ENCODE measurements at places on chromosomes 11 and 22.

GRCh38 chr22:45978275-45978713, 1.3 kb upstream of the WNT7B start:
- DNase-seq: no peak

DNA sequence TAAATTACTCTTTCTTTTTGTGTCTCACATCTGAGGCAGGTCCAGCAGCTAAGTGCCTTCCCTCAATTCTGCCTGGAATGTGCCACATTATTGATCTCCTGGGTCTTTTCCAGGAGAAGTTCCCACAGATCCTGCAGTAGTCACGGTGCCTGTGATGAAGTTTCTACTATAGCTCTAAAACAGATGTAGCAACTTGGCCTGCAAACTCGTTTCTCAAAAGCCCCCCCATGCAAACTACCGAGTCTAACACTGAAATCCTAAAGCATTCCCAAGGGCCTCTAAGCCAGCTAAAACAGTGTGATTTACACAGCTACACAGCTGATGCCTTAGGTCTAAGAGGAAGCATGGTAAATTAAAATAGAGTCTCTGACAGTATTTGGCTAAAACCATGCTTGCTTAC, 54.3 kb downstream of the DDI1 start:
- DNase-seq: no peak

GRCh38 chr11:35318977-35319925, 100.1 kb downstream of the SLC1A2 start:
- no peak for DNase-seq

- DNase-seq: no peak
Measured at GRCh38 chr11:120940160-120940848, 83.6 kb upstream of the TBCEL start.

DNA sequence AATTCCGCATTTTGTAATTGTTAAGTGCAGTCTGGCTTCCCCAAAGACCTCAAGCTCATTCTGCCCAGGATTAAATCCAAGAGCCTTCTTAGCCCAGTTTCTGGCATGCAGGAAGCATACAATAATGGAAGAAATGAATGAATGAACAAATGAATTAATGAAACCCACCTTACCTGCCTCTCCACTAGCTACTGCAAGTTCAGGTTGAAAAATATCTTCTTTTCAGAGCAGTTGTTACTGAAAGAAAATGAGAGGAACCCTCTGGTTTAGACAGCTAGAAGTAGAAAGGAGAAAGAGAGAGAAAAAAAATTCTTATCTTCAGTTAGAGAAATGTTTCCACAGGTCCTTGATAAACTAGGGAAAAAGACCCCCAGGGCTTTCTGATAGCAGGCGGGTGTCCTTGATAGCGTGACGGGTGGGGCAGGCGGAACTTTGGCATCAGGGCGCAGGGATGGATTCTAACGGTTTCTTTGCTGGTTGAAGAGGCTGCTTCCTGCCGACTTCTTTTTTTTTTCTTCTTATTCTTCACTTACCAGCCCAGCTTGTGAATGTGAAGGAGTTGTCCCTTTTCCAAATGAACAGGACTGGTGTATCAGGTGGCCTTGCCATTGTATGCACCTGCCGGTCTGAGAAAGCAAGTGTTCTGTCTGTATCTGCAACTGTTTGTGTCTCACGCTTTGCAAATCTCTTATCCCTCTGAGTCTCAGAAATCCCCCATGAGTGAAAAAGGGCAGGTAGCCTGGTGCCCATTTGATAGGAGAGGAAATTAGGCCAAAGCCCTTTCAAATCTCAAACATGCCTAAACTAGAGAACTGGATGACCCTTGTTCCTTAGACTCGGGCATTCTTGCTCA, 10.0 kb downstream of the LMO2 start:
- no peak for DNase-seq

- DNase-seq: no peak
Measured at GRCh38 chr11:29231991-29232390, 784.8 kb downstream of the KCNA4 start.

DNA sequence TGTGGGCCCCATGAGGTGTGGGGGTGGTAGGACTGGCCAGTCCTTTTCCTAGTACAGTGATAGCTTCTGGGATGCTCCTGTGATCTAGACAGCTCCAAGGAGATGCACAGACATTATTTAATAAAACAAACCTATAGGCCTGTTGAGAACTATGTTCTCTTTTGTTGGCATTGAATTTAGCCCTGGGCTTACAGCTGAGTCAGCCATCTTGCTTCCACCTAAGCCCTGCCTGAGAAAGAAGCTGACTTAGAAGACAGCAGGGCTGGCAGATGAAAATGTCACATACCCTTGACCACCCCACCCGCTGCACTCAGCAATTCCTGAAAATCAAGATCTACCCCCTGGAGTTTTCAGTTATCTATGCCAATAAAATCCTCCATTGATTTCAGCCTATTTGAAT, 353.2 kb downstream of the CADM1 start:
- DNase-seq: no peak

GRCh38 chr11:48184452-48184851, 32.2 kb upstream of the OR4B1 start:
- no peak for DNase-seq

- DNase-seq: no peak
Measured at GRCh38 chr11:14980854-14981253, 8.7 kb upstream of the CALCA start.

- no peak for DNase-seq
Measured at GRCh38 chr11:125253795-125254525, 89.4 kb downstream of the PKNOX2 start.

- no peak for DNase-seq
Measured at GRCh38 chr11:43975629-43976028, 33.2 kb downstream of the C11orf96 start.

DNA sequence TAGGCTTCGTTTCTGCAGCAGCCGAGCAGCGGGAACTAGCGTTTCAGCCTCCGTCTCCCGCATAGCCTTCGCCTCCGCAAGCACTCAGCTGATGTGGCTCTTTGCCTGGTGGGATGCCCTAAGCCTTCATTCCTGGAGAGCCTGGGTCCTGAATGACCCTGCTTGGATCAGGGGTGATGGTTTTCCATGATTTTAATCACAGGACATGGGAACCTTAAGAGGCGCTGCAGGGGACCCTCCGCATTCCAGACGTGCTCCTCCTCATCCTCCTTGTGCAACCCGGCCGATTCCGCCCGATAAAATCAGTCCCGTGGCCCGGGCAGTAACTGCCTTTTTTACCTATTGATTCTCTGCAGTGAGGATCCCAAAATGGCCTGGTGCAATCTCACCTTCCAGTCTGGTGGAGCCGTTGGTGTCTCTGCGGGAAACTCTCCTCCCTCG, 8.2 kb downstream of the C11orf21 start:
- DNase-seq: no peak

- no peak for DNase-seq
Measured at GRCh38 chr11:19087658-19088057, 27.1 kb upstream of the MRGPRX2 start.

- no peak for DNase-seq
Measured at GRCh38 chr11:122737951-122738693, 82.6 kb downstream of the UBASH3B start.

Measured in Kasumi-1 (cell line).